ENCODE measurements at places on chromosomes 7 and 10.

GRCh38 chr10:12699258-12699700 lies 302.2 kb downstream of the CCDC3 start:
- no peak for DNase-seq

DNA sequence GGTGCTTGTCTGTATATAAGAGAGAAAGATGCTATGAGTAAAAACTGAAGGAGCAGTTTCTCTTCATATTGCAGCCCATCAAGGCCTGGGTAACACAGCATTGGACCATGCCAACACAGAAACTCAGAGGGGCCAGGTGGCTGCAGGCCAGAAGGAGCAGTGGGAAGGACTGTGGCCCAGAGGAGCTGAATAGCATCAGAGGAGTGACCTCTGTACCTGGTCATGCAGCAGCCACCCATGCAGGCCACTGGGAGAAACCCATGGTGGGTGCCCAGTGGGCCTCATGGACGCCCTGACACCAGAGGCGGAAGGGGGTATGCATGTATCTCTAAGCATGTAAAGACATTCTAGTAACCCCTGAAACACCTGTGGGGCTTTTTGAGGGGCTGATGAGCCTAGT lies 75.9 kb upstream of the YAE1 start:
- no peak for DNase-seq

DNA sequence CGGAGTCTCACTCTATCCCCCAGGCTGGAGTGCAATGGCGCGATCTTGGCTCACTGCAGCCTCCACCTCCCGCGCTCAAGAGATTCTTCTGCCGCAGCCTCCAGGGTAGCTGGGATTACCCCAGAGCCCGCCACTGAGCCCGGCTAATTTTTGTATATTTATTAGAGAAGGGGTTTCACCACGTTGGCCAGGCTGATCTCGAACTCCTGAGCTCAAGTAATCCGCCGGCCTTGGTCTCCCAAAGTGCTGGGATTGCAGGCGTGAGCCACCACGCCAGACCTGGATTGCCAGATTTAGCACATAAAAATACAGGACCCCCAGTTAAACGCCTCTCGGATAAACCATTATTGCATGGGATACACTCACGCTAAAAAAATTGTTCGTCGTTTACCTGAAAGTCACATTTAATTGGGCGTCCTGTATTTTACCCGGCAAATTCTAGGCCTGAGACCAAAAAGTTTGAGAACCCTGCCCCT lies 375 bp upstream of the GATAD1 start:
- DNase-seq, result no peak

DNA sequence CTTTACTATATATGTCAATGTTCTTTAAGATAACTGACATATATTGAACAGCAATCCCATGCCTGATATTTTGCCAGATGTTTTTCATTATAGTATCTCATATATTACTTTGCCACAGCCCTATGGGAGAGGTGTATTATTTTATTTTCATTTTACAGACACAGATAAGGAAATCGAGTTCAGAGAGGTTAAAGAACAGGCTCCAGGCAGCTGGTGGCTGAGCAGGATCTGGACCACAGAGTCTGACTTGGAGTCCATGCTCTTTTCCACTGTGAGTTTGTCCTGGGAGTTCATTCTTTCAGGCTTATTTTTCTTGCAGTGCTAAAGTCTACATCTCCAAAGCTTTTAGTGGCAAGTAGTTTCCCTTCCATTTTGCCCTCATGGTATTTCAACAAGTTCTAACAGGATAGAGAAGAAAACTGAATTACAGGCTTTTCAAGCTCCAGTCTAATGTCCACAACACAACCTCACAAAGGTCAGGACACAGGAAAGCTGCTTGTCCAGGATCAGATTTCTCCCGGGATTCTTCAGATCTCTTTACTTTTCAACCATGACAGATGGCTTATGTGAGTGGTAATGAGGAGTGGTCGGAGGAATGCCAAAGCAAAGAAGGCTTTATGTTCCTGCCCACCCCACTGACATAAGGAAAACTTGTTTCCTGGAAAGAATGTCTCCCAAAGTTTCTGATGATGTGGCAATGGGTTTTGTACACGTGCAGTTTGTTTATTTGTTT lies 13.1 kb upstream of the SLC35B4 start:
- no peak for DNase-seq

DNA sequence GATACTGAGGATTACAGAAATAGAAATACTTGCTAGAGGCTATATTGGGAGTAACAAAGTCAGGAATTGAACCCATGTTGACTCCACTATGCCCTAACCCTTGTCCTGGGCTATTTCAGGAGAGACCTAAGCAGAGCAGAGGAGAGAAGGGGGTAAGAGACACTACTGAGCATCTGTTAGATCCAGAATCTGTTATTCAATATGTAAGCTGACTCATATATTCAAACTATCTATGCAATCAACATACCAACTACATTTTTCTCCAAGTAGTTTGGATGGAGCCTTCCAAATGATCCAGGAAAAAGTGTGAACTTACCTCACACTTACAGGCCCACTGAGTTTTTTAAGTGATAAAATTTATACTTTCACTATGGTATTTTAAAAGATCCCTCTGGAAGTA lies 216.1 kb downstream of the IMMP2L start:
- DNase-seq, result no peak

DNA sequence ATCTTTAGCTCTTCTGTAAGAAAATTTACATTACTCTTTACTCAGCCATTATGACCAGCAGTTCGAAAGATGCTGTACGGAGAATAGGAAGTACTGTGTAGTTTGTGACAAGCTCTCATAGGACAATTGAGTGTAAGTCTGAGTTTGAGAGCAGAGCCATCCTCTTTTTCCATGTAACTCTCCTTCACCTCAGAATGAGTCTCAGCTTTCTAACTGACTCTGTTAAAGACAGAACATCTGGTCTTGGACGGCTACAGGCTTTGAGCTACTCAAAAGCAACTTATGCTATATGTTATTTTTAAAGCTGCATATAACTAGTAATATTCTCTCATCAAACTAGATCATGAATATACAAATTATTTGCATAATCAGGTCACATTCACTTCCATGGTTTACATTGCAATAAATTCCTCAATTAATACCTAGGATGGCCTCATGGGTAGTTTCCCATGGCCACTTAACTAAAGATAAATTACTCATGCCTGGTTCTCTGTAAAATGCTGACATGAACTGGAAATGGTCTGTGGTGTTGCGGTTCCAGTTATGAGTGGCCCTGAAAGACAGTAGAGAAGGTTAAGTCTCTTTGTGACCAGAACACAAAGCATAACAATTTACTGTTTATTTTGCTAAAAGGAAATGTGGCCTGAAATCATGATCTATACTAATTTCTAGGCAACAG lies 358.7 kb downstream of the PHF14 start:
- peak; percentile 88 for DNase-seq

GRCh38 chr10:132899054-132899750 lies 43.2 kb downstream of the CFAP46 start:
- no peak for DNase-seq

- no peak for DNase-seq
These were observed 5.8 kb downstream of the TSPAN15 start for GRCh38 chr10:69456880-69457693.

- no peak for DNase-seq
These were observed 222.7 kb upstream of the DPP6 start for GRCh38 chr7:153829525-153829924.

- no peak for DNase-seq
These were observed 76.5 kb downstream of the JAZF1 start for GRCh38 chr7:28104041-28104541.

GRCh38 chr7:130345136-130345535 lies 520 bp downstream of the CPA5 start:
- DNase-seq, result no peak

DNA sequence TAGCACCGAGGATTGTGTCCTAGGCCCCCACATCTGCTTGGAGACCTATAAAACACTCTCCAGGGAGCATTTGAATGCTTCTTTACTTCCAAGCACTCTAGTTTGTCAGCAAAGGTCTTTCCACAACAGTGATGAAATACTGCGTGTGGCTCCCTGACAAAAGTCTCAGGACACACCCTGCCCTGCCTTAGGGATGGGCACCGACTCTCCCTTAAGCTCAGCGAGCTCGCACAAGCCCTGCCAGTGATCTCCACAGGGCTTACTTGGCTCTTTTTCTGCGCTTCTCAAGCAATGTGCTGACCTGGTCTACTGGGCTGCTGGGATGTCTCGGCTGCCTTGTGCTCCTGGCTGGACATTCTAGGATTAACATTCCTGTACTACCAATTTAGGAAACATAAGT lies 84.3 kb upstream of the MPP7 start:
- DNase-seq, result no peak

GRCh38 chr10:91907914-91908336 lies 1.4 kb downstream of the FGFBP3 start:
- no peak for DNase-seq

DNA sequence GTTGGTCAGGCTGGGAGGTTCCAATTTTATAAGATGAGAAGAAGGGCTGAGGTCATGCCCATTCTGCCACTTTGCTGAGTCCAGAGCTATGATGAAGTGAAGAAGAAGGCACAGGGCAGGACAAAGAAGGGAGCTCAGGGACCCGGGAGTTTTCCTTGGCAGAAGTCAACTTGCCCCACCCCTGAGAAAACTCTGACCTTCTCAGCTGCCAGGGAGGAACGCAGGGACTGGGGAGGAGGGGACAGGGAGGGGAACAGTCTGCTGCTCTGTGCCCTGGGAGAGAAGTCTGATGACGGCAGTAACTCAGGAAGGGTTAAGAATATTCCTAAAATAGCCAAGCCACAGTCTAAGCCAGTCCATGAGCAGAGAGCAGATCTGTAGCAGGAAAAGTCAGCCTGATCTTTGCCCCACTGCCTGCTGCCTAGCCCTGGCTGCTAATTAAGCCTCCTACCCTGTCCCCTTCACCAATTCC lies 11.7 kb downstream of the ADIRF start:
- DNase-seq, result no peak

- DNase-seq, result no peak
These were observed 54.9 kb downstream of the DOCK1 start for GRCh38 chr10:126959906-126960685.

DNA sequence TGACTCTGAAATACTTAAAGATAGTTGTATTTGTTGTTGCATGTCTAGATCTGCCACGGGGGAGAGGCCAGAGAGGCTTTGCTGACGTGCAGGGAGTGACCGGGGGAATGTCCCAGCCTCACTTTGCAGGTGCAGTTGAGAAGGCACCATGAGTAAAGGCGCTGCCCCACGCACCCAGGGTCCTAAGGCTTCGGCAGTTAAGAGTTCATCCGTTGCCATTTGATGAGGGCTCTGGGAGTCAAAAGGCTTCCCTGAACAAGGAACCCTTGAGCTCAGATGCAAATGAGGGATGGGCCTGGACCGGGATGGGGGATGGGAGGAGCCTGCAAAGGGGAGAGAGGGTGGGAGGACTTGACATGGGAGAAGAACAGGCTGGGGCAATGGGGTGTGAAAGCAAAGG lies 20.4 kb downstream of the PPP2R2D start:
- peak; percentile 47 for DNase-seq

DNA sequence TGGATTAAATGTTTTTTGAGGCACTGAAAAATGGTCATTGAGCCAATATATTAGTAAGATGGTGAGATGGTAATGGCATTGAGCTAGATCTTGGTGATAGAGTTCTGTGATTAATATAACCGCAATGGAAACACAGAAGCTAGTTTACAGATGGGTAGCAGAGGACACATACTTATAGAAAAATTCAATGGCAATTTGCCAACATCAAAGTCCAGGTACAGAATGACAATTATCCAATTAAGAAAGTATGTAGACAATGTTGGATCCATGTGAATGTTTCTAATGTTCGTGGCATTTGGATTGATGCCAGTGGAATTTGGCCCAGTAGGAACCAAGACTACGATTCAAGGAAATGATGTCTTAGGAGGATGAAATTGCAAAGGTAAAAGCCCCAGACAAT lies 187.8 kb downstream of the GNAT3 start:
- no peak for DNase-seq

DNA sequence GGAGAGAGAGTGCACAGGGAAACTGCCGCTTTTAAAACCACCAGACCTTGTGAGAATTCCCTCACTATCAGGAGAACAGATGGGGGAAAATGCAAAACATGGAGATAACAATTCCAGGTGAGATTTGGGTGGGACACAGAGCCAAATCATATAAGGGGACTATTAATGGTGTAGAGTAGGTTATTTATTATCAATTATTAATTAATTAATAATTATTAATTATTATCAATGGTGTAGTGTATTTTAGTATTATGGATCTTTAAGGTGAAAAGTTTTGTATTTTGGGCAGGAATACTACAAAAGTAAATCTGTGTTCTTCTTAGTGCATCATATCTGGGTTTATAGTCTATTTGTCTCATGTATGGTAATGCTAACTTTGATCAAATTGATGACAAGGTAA lies 377.7 kb upstream of the KCND2 start:
- no peak for DNase-seq

DNA sequence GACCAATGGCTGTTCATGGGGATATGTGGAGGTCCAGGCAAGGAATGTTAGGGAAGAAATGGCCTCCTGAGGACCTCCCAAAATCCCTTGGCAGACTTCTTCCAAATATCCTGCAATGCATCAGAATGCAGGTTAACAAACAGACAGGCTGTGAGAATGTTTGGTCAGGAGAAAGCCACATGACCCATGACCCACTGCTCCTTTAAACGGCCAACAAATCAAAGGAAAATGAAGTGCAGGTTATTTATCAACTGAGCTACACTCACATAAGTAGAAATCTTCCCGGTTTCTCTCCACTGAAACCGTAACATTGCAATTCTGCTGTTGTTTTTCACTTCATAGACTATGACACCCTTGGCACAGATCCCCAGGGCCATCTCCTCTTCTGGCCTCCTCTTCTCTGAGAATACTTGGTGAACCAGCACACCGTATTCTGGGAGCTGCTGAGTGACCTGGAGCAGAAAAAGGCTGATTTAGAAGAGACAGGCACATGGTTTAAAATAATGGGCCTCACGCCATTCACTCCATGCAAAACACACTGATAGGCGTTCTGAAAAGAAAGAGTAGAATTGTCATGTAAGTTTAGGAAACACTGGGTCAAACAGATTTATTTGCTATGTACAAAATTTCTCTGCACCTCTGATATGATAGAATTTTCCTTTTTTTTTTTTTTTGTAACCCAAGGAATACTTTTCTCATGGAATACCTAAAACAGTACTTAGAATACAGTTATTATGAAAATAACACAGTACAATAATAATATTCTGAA lies 67.8 kb downstream of the FRMPD2 start:
- no peak for DNase-seq

- DNase-seq, result no peak
These were observed 1027.8 kb upstream of the PHF14 start for GRCh38 chr7:9945857-9946256.

- DNase-seq, result no peak
These were observed 8.4 kb downstream of the RAB18 start for GRCh38 chr10:27512548-27512947.
